IPS DF 6.9 (cell line): ENCODE measurements at places on chromosomes 4 and X.

DNA sequence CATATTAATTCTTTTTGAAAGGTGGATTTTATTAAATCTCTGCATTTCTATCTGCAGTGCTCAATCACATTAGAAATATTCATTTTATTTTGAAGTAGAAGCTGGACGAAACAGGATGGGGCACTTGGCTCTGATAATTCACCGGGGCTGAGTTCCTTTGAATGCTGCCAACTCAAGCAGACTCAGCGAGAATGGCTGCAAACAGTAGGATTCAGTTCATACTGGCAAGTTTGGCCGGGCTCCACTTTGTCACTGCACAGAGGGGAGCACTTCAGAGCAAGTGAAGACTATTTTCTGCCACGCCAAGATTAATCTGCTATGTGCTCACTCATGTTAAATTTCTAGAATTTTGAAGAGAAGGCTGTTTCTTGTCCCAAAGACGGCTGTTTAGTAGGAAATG is 30.7 kb upstream of the KLHL8 start:
- no peak overlapping the region for H3K4me3 ChIP-seq
- H3K36me3 ChIP-seq = no peaks in the 10 kb centered on the region
- no peak for DNase-seq
- H3K4me1 ChIP-seq = no peaks in the 10 kb centered on the region

GRCh38 chr4:8238036-8238511 is 31.5 kb upstream of the HTRA3 start:
- H3K36me3 ChIP-seq = no peaks in the 10 kb centered on the region; the same call in 1 of the 2 replicates
- no peak overlapping the region for H3K27ac ChIP-seq
- no peaks in the 10 kb centered on the region for H3K27me3 ChIP-seq
- H3K4me1 ChIP-seq = peaks cover 3% of the 10 kb centered on the region; the same call in 1 of the 2 replicates
- no peak overlapping the region for H3K4me3 ChIP-seq

GRCh38 chr4:102439812-102440211 is 61.3 kb upstream of the NFKB1 start:
- no peak for DNase-seq
- no peaks in the 10 kb centered on the region for H3K36me3 ChIP-seq
- no peaks in the 10 kb centered on the region for H3K27me3 ChIP-seq
- no peak overlapping the region for H3K27ac ChIP-seq

DNA sequence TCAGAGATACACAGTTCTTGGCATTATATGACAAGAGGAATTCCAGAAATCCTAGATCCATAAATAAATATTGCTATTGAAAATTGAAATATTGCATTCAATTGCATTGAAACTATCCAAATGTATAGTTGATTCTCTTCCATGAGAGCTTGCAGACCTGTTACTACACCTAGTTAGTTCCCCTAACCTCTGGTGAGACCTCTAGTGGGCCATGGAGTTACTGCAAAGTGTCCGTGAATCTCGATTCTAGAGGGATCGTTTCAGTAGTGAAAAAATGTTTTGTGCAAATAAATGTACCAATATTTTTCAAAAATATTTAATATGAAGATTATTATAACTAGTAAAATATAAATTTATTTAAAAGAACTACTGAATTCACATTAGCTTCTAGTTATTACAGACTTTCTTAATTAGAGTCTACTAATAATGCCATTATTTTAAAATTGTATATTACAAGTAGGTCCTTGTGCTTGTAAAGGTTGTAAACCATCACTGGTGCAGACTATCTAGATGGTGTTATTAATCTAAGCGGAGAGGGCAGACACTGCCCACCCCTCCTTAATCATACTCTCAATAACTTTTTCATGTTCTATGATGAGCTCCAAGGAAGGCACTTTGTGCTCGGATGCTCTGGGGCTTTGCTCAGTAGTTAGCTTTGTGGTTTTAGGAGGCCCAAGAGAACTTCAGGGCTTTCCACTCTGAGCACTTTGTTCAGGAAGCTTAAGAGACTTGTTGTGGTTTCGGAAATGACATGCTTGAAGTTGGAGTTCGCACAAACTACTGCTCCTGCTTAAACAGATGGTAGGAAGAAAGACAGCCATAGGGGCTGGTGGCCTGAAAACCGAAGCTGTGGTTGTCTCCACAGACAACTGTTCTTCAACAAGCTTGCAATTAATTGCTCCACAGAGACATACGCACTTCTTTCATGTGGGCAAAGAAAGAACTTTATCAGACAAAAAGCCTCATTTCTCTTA is 42.8 kb downstream of the IL21 start:
- H3K36me3 ChIP-seq = no peaks in the 10 kb centered on the region
- H3K4me3 ChIP-seq = no peak overlapping the region
- H3K27me3 ChIP-seq = no peaks in the 10 kb centered on the region
- no peak for DNase-seq

DNA sequence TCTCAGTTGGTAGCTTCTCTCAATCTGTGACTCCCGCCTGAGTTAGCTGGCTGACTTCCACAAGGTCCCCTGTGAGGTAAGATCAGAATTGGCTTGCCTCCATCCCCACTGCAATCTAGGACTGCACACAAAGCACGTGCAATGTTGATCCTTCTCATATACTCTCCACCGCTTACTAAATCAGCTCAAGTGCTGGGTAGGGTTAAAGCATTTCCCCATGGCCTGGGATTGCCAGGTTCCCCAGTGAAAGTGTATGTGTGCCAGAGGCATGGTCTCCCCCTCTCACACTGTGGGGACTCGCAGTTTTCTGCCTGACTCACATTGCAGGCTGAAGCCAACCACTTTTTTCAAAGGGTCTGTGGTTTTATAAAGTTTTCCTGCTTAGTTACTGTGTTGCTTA is 886.9 kb downstream of the FAM133A start:
- no peak overlapping the region for H3K27ac ChIP-seq
- H3K4me3 ChIP-seq = no peak overlapping the region

- H3K27ac ChIP-seq = no peak within 1 kb of the TSS
- no peak for DNase-seq
- peak within 1 kb of the TSS; percentile 44; the same call in 1 of the 2 replicates for H3K4me3 ChIP-seq
- no peaks in the 10 kb centered on the region for H3K4me1 ChIP-seq
- no peaks in the 10 kb centered on the region for H3K27me3 ChIP-seq
Measured at GRCh38 chrX:43656005-43656494, at the start of gene MAOA. MAOA (plus strand) TSS chrX:43656299; CDS start chrX:43656342, 43 bp downstream.

DNA sequence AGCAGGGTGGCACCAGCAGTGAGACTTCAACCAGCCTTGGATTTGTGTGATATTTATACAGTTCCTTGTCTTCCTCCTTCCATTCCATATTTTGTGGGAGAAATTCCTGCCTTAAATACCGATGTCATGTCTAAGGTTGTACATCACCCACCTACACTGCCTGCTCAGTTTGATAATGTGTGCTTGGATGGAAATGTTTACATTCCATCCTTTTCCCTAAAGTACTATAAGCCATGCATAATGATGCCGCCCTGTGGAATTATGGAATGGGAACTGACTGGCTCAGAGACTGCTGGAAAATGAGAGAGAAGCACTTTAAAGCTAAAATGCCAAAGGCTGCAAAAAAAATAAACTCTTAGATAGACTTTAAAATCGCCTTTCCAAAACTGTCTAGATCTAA is 11.3 kb upstream of the GLUD2 start:
- no peak overlapping the region for H3K4me3 ChIP-seq
- H3K36me3 ChIP-seq = no peaks in the 10 kb centered on the region
- no peak overlapping the region for H3K27ac ChIP-seq
- DNase-seq = no peak

DNA sequence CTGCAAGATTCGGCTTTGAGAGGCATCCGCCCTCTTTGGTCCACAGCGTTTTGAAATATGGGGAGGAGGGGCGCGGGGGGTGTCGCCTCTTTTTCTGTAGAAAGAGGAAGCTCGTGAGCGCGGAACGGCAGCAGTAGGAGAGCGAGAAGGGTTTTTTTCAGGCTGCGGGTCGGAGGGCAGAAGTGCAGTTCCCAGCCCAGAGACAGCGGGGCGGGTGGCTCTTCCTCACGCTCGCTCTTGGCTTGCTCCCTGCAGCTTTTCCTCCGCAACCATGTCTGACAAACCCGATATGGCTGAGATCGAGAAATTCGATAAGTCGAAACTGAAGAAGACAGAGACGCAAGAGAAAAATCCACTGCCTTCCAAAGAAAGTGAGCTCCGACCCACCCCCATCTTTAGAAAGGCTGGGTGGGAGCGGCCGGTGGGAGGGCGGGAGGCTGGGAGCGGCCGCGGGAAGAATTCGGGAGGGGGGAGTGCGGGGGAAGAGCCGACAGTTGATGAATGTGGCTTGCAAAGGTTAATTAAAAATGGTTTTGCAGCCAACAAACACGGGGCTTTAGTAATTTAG is 1.2 kb downstream of the TMSB4X start:
- H3K27ac ChIP-seq = no peak overlapping the region
- no peaks in the 10 kb centered on the region for H3K27me3 ChIP-seq
- no peaks in the 10 kb centered on the region for H3K4me1 ChIP-seq

DNA sequence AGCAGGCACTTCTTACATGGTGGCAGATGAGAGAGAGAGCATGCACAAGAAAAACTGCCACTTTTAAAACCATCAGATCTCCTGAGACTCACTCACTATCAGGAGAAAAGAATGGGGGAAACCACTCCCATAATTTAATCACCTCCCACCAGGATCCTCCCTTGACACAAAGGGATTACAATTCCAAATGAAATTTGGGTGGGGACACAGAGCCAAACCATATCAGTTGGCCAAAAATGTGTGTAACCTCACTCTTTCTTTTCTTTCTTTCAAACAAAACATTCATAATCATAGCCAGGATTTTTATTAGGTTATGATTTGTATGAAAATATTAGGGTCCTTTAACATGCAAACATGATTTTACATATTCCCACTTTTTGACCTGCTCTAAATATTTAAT is 222.1 kb downstream of the PCDH18 start:
- no peak for DNase-seq
- H3K27me3 ChIP-seq = no peaks in the 10 kb centered on the region
- H3K4me1 ChIP-seq = no peaks in the 10 kb centered on the region
- H3K4me3 ChIP-seq = no peak overlapping the region
- H3K27ac ChIP-seq = no peak overlapping the region

- no peak overlapping the region for H3K27ac ChIP-seq
- no peak for DNase-seq
- H3K4me3 ChIP-seq = no peak overlapping the region
- no peaks in the 10 kb centered on the region for H3K36me3 ChIP-seq
- H3K4me1 ChIP-seq = no peaks in the 10 kb centered on the region
- H3K27me3 ChIP-seq = no peaks in the 10 kb centered on the region
Measured at GRCh38 chr4:59122626-59123025, 2012.4 kb upstream of the IGFBP7 start.

DNA sequence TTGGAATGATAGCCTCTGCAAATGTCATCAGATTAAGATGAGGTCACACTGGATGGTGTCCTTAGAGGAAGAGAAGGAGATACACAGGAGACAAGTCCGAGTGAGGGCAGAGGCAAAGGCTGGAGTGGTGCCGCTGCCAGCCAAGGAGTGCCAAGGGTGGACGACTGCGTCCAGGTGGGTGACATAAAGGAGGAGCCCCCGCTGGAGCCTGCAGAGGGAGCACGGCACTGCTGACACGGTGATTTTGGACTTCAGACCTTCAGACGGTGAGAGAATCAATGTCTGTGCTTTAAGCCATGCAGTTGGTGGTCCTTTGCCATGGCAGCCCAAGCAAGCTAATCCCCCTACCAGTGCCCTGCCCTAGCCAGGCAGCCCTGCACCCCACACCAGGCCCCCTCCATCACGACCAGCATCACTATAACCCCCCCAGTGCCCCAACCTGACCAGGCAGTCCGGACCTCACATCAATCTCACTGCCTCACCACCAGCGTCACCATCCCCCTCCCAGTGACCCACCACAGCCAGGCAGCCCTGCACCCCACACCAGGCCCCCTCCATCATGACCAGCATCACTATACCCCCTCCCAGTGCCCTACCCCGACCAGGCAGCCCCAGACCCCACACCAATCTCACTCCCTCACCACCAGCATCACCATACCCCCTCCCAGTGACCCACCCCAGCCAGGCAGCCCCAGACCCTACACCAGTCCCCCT is 130.0 kb downstream of the HMX1 start:
- peaks cover 4% of the 10 kb centered on the region; the same call in 1 of the 2 replicates for H3K4me1 ChIP-seq
- no peak overlapping the region for H3K4me3 ChIP-seq
- no peak for DNase-seq
- no peaks in the 10 kb centered on the region for H3K27me3 ChIP-seq

GRCh38 chr4:76597423-76597979 is 162.5 kb downstream of the SHROOM3 start:
- no peaks in the 10 kb centered on the region for H3K4me1 ChIP-seq
- no peaks in the 10 kb centered on the region for H3K27me3 ChIP-seq
- DNase-seq = no peak
- H3K4me3 ChIP-seq = no peak overlapping the region
- no peaks in the 10 kb centered on the region for H3K36me3 ChIP-seq

- H3K4me1 ChIP-seq = peaks cover 2% of the 10 kb centered on the region; the same call in 1 of the 2 replicates
- no peak overlapping the region for H3K4me3 ChIP-seq
- no peaks in the 10 kb centered on the region for H3K36me3 ChIP-seq
- H3K27ac ChIP-seq = no peak overlapping the region
- no peak for DNase-seq
- no peaks in the 10 kb centered on the region for H3K27me3 ChIP-seq
Measured at GRCh38 chr4:140046016-140046415, 108.0 kb downstream of the MAML3 start.

- H3K36me3 ChIP-seq = peaks cover 2% of the 10 kb centered on the region; the same call in 1 of the 2 replicates
- H3K27me3 ChIP-seq = no peaks in the 10 kb centered on the region
- no peak overlapping the region for H3K27ac ChIP-seq
- H3K4me3 ChIP-seq = no peak overlapping the region
Measured at GRCh38 chr4:88737307-88737941, 39.8 kb upstream of the NAP1L5 start.

DNA sequence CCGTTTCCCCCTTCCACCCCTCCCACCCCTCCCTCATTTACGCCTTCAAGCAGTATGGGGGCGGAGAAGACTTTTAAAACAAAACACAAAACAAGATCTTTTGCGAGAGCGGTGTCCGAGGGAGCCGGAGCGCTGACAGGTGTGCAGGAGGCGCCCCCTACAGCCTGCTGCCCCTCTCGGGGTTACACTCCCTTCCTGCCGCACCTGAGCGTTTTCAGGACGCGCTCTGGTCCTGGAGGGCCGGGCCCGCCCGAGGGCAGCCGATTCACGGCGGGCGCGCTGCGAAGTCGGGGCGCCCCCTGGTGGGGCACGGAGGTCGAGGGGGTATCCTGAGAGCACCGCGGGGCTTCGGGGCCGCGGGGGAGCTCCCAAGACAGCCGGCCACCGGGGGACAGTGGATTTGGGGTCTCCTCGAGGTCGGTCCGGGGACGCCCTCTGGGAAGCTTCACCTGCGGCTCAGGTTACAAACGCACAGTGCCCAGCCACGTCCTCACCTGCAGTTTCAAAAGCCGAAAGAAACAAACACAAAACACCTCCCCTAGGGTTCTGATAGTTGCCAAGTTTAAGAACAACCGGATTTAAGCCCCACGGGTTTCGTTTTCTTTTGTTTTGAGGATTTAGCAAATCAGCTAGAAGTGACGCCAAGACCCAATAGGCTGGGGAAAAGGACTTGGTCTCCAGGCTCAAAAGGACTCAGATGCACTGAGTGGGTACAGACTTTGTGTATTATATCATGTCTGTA is 8.0 kb upstream of the NEUROG2 start:
- no peak overlapping the region for H3K27ac ChIP-seq
- no peak for DNase-seq
- H3K27me3 ChIP-seq = peaks cover 36% of the 10 kb centered on the region
- no peaks in the 10 kb centered on the region for H3K4me1 ChIP-seq

- H3K4me1 ChIP-seq = no peaks in the 10 kb centered on the region
- no peak overlapping the region for H3K4me3 ChIP-seq
- H3K27ac ChIP-seq = no peak overlapping the region
- no peaks in the 10 kb centered on the region for H3K27me3 ChIP-seq
- no peak for DNase-seq
Measured at GRCh38 chrX:109441266-109441665, 40.6 kb downstream of the GUCY2F start.

- H3K27ac ChIP-seq = no peak overlapping the region
- no peaks in the 10 kb centered on the region for H3K4me1 ChIP-seq
- no peak overlapping the region for H3K4me3 ChIP-seq
- H3K36me3 ChIP-seq = no peaks in the 10 kb centered on the region
- no peak for DNase-seq
- H3K27me3 ChIP-seq = no peaks in the 10 kb centered on the region
Measured at GRCh38 chrX:76850851-76851250, 423.3 kb downstream of the MAGEE1 start.
